ENCODE measurements at places on chromosomes 12 and 14.

- DNase-seq: no peak
Observed at GRCh38 chr12:32505067-32505945, 105.9 kb downstream of the FGD4 start.

DNA sequence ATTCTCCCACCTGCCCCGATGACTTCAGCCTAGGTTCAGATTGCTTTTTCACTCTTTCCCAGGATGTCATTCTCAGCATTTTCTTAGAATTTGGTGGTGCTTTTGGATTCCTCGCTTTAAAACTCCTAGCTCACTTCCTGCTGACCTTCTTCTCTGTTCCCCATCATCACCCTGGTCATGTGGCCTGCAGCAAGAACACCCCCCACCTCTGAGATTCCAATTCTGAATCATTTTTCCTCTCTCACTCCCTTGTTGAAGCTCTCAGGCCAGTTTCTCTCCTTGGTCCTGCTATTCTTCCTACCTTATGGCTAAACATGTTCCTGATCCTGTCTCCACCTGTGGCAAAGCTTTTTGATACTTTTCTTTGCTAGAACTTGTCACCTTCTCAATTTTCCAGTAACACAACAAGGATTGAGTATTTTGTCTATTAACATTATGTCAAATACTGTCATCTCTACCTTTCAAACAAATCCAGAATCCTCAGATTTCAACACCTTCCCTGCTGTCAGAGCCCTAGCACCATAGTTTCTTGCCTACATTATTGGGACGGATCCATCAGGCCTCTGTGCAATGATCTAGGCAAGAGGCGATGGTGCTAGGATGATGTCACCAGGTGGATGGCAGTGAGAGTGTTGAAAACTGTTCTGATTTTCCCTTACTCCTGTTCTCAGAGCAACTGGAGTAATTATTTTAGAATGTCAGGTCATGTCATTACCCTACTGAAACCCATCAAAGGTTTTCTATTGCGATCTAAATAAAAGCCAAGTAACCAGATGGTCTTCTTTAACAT, 233.7 kb downstream of the MON2 start:
- no peak for DNase-seq

- no peak for DNase-seq
Observed at GRCh38 chr12:16606201-16606849, 363 bp upstream of the LMO3 start.

DNA sequence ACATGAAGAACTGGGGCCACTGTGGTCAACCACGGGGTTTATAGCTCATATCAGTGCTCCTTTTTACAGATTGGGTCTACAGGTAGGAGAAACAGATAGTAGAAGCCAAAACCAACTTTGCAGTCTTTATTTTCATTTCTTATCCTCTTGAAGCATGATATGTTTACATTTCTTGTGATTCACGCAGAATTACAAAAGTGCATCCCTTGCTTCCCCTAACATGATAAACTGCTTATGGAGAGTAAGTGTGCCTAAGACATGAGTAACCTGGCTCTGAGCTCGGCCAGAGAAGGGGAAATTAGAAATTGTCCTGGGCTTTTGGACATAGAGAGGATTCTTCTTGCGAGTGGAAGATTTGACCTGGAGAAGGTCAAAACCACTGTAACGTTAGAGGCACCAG, 18.4 kb downstream of the PWP1 start:
- no peak for DNase-seq

GRCh38 chr12:96274331-96274730, 80.2 kb downstream of the ELK3 start:
- DNase-seq: no peak

GRCh38 chr12:62977883-62978282, 42.9 kb upstream of the PPM1H start:
- no peak for DNase-seq

DNA sequence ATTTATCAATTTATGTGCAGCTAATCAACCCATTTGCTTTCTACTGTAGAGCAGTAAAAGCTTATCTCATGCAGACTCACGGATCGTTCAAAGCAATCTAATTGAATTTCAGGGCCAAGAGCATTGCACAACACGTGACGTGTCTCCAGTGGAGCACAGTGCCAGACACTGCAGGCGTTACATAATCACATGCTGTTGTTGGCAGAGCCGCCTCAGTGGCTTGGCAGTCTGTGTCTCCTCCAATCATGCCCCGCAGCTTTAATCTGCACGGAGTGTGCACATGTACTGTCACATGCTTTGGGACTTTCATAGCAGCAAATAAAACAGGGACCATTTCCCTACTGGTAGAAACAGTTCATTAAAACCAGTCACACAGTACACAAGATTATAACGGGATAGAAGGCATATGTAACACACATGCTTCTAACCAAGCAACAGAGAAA, 309.3 kb downstream of the ITPR2 start:
- no peak for DNase-seq

DNA sequence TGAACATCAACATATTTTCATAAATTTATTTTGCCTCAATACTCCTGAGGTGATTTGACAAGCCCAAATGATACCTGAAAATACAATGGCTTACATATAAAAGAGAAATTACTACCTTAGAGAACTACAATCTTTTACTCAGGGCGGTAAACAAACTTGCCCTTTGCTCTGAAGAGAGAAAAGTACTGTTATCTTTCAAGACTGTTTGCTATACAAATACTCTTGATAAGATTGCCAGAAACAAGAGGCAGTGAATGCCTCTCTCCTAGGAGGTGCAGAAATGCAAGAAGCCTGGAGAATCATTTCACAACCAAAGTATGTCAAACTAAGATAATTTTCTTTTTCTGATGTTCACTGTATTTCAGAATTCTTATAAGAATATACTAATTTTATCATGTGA, 160.3 kb downstream of the ALX1 start:
- DNase-seq: no peak

GRCh38 chr14:75188520-75189268, 12.3 kb upstream of the TMED10 start:
- no peak for DNase-seq

- no peak for DNase-seq
Observed at GRCh38 chr12:113239811-113240331, 18.6 kb downstream of the TPCN1 start.

DNA sequence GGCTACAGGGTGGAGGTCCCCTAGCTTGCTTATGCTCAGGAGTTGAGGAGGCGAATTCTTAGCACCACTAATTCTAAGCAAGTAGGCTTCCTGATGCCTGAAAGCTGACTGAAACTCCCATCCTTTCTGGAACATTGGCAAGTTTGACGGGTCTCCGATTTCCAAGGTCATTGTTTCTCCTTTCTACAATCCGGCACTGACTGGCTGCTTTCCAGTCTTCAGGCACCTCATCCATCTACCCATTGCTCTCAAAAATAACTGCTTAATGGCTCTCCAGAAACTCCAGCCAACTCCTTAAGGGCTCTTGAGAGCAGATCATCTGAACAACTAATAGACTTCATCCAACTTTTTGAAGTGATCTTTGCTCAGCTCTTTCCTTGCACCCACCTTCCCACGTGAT, 13.3 kb downstream of the REM2 start:
- no peak for DNase-seq

DNA sequence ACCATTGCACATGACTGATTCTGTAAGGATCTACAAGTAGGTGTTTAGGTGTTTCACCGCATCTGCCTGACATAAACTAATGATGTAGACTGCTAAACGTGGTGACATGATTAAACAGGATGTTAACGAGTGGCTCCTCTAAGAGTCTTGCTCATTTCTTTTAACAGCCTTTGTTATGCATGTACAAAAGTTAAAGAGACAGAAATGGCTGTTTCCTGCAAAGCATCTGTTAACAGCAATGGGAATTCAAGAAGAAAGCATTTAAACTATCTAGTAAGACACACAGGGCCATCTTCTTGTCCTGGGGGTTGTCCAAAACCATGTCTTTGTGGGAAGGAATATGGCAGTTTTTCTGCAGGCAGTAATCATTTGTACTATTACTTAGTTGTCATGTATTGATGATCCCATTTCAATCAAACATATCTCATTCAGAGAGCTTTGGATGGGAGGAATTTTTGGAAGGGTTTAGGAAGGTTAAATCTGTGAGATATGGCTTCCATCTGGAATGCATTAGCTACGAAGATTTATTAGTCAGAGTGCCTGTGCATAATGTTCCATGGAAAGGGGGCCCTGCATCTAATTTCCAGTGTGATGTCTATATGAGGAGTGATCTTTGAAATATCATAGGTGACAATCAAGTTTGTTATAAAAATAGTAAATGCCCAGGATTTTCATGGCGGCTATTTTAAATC, 495.1 kb downstream of the EGLN3 start:
- no peak for DNase-seq

- no peak for DNase-seq
Observed at GRCh38 chr12:25972783-25973182, 14.3 kb downstream of the RASSF8 start.

- no peak for DNase-seq
Observed at GRCh38 chr14:44896275-44897040, 65.3 kb downstream of the KLHL28 start.

Measured in activated CD4-positive, CD25-positive, alpha-beta regulatory T cell treated with anti-CD3 and anti-CD28 coated beads, Interleukin-2, amount 50 U/mL, for 16 hours (primary cell).